ENCODE measurements at places on chromosomes 1 and 21.

GRCh38 chr1:53125623-53126360 lies 16.6 kb downstream of the SLC1A7 start:
- DNase-seq, result no peak

- no peak for DNase-seq
Observed at GRCh38 chr21:41197582-41197981, 29.6 kb downstream of the BACE2 start.

DNA sequence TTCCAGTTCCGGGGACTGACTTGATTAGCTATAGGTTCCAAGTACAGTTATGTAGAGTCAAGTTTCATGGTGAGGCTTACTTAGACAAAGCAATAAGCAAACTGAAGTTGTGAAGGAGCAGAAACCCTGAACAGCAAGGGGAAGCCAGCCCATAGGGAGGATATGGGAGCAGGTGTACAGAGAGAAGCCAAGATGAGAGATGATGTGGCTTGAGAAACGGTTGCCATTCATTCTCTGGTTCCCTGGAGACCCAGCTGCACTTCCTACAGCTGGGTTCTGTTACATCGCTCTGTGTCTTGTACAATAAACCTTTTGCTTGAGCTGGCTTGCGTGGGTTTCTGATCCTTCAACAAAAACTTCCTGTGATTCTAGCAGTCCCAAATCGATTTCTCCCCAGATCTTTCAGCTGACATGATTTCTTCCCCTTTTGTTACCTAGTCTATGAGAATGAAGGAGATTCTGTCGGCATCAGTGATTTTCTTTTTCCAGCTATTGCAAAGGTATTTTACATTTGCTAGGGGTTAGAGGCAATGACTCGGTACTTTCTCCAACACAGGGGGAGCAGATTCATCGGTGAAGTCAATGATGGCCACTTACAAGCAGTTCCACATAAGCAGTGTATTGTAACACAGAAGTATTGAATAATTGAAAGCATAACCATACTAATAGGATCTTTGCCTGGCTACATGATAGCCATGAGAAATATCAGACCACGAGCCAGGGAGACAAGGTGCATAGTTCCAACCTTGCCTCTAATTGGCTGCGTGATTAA lies 67.3 kb downstream of the URB2 start:
- DNase-seq, result peak; percentile 45

- no peak for DNase-seq
Observed at GRCh38 chr1:15953791-15954241, 22.1 kb downstream of the ZBTB17 start.

GRCh38 chr1:58884706-58885661 lies 101.1 kb upstream of the JUN start:
- no peak for DNase-seq

DNA sequence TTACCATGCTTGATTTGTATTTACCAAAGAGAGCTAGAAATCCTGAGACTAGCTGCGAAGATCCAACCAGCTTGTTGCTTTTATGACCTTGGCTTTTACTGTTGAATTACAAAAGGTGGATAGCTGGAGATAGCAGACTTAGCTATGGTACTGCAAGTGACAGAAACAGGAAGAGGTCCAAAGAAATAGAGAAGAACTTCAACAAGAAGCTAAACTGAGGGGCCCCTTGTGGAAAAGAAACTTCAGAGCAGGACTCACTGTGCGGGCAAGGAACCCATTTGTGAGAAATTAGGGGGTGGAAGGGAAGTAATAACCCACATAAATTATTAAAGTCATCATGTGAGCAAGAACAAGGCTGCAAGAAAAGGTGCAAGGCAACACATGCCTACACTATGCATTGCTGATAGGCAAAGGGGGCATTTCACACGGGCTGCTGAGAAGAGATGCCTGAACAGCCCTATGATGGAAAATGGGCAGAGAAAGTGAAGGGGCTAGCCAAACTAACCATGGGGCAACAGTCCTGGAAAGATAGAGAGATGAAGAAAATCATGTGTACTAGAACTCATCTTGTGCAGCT lies 116.6 kb upstream of the PRDX6 start:
- no peak for DNase-seq

- no peak for DNase-seq
Observed at GRCh38 chr1:8267307-8267706, 50.6 kb upstream of the SLC45A1 start.

DNA sequence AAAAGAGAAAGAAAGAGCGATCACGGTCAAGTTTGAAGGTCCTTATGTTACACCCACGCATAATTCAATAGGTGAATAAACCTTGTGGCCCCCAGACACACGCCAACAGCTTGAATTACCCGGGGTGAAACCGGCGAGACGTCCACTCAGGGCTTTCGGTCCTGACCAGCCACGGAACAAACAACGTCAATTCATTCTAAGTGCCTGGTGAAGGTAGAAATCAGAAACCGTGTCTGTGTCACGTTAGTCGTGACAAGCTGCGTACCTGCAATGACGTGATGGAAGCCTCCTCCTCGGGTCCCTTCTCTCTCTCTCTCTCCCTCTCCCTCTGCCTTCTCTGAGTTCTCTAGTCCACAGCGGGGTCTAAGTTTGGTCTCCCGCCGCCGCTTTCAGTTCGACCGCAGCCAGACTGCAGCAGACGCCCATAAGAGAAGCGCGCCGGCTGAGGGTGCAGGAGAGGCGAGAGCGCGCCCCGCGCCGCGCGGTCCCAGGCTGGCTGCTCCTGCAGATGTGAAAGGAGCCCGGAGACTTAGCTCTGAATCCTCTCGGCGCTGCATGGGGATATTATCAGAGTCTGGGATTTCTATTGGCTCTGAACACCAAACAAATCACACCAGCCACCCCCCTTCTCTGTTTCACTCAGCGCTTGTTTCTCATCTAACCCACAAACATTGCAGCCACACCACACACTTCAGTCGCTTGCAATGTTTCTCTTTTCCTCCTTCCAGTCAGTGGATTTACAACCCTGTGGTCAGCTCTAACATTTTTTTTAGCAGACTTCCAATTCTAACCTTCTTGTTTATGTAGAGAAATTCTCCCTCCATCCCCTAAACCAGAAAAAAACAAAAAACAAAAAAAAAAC lies at the start of gene GREM2:
Gene GREM2, minus strand, starts transcription at position 537 of the 862 bp plus-strand sequence. CDS start 118,680 bp downstream, outside the sequence.
- DNase-seq, result peak; percentile 95

DNA sequence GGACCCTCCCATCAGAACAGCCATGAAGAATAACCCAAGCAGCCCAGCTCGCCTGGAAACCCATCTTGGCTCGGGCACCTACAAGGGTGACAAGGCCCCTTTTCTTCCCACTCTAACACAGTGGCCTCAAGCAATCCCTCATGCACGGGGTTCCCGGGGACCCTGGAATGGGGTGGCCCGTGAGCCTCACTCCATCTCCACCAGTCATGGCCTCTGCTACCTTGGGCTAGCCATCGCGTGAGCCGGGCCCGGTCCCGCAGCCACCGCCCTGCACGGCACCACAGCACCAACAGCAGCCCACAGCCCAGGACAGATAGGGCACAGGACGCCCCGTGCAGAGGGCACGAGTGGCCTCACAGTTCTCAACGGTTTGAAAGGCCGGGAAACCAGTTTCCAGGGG lies 19.0 kb downstream of the WDR4 start:
- DNase-seq, result no peak

DNA sequence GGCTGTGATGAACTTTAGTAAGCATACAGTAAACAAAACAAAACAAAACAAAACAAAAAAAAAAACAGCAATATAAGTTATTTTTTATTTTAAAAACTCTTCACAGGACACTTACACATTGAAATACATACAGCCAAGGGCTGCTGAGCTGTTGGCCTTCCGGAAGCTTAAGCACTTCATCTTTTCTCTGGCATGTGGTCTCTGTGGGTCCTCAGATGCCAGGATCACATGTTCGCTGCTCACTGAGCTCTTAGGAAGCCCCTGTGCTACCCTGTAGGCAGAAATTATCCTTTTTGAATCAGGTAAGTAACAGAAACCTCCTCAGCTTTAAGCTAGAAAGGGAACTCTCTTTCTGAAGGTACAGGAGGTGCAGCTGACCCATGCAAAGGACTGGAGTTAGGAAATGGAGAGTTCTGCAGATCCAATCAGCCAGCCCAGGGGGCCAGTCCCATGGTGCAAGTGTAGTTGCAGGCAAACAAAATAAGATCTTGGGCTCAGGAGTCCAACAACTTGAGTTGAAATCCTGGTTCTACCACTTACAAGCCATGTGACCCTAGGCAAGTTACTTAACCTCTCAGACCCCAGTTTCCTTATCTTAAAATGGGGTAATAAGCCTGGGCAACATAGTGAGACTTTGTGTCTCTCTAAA lies 22.4 kb upstream of the MED18 start:
- no peak for DNase-seq

DNA sequence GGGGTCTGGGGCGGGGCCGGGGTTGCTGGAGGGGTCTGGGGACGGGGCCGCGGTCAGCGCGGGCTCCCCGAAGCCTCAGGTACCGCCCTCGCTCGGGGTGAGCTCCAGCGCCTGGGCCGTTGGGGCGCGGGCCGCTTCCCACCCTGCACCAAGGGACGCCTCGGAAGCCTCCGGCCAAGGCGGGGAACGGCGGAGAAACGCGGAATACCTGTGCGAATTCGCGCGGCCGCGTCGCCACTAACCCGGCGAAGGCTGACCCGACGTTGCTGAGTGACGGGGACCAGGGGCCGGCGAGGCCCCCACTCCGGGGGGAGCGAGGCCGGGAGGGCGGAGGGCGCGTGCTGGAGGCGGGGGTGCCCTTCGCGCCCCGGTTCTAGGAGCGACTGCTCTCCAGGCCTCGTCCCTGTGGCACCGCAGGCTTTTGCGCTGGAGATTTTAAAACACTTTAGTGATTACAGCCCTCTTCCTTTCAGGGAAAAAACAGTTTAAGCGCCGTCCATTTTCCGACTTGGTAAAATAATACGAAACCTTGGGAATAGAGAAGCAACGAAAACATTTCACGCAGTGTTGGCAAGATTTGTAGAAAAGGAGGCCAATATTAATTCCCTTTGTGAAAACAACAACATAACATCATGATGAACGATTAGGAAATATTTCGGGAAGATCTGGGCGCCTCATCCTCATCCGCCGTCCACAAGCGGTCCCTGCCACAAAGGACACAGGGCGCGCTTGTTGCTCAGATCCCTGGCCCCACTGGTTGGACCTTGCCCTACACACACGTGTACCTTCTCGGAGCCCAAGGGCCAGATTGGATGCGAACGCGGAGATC lies 971 bp upstream of the GNG4 start:
- DNase-seq, result no peak

GRCh38 chr1:5220421-5220820 lies 566.0 kb downstream of the AJAP1 start:
- DNase-seq, result no peak

- DNase-seq, result peak; percentile 17
Observed at GRCh38 chr1:200029035-200029821, 1.7 kb downstream of the NR5A2 start.

DNA sequence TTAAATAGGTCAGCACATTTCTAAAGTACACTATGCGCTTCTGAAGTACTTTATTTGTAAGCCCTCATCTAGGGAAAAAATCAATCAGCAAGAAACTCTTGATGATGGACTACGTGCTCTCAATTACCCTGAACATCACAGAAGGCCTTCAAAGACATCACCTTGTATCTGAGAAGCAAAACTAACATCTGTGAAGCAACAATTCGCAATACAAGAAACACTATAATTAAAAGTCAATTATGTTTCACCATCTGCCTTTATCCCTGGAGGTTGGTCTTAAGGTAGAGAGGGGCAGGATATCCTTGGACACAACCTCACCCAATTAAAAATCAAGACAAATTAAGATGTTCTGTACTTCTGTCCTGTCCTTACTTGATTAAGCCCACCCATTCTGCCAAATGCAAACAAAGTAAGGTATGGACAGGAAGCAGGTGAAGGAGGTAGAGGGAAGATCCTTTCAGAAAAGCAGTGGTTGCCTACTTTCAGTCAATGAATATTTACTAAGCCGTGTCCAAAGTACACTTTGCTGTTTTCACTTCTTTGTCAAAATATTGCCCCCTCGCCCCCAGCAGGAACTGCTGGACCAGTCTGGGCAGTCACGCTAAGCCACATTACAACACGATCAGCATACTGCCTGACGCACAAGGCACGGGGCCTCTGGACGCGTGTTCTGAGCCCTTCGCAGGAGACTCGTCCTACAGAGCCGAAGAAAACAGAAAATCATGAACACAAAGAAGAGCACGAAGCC lies 887 bp downstream of the SLC19A2 start:
- peak; percentile 43 for DNase-seq

GRCh38 chr1:222090103-222090502 lies 348.2 kb upstream of the DUSP10 start:
- peak; percentile 83 for DNase-seq

DNA sequence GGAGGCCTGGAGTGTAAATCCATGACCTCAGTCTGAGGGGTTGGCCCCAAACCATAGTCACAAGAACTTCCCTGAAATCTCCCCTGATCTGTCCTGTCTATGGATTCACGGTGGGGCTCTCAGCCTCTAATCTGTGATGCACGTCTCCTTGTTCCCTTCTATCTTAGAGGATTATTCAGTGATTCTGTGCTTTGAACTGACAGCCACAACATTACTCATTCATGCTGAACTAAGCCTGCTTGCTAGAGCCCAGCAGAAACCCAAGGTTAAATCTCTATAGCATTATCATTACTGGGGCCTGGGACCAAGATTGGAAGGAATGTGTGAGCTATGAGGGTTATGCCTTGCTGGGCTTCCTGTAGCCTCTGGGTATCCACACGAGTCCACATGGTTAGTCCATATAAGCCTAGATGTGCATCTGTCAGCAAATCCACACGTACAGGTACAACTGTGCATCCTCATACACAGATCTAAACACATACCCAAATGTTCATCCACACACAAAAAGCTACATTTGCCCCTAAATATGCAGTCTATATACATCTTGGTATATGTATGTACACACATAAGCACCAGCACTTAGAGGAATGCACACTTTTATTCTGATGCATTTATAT lies 22.4 kb upstream of the MAGOH start:
- DNase-seq, result no peak

DNA sequence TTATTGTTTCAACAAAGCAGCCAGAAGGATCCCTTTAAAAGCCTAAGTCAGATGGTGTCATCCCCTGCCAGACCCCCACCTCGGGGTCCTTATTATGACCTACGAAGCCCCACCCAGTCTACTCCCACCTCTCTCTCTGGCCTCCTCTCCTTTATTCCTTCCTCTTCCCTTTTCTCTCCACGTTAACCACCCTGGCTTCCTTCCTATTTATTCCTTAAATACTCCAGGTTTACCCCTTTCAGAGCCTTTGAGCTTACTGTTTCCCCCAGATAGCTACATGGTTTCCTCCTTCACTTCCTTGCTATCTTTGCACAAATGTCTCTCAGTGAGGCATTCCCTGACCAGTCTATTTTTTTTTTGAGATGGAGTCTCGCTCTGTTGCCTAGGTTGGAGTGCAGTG lies 12.0 kb upstream of the SLC9A1 start:
- DNase-seq, result no peak

- no peak for DNase-seq
Observed at GRCh38 chr21:16258844-16259611, 529.2 kb downstream of the USP25 start.

GRCh38 chr1:210125143-210125542 lies 107.5 kb upstream of the SERTAD4 start:
- peak; percentile 67 for DNase-seq

- DNase-seq, result no peak
Observed at GRCh38 chr1:29679316-29679715, 443.0 kb downstream of the PTPRU start.

- peak; percentile 62 for DNase-seq
Observed at GRCh38 chr1:24702511-24703293, 42.5 kb upstream of the CLIC4 start.

All from fibroblast of upper back skin (primary cell).